ENCODE measurements at places on chromosomes 2 and 18.

- no peak for DNase-seq
These were observed 624.9 kb upstream of the CDH2 start for GRCh38 chr18:28801876-28802275.

DNA sequence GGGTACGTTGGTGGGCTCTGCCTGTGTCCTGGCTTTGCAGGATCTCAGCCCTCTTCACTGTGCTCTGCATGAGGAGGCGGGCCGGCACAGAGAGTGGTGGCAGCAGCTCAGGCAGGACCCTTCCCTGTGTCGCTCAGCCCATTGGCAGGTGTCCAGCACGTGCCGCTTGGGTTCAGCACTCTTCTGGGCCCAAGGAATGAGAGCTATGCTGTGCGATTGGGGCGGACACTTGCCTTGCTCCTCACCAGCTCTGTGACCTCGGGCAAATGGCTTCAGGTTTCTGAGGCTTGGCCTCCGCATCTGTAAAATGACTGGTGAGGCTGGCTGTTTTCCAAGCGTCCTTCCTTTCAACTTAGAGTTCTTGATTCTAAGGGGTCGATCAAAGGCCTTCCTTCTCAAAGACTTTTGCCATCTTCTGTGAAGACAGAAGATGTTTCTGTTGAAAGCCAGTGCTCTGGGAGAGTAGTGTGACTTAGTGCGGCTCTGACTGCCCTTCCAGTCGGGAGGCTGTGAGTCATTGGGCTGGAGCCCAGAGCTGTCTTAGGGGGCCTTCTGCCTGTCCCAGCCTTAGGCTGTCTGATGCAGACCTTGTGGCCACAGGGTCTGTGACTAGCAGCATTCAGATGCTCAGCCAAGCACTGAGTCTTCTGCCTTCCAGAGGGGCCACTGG is 35.6 kb downstream of the GLI2 start:
- DNase-seq, result peak; percentile 69

DNA sequence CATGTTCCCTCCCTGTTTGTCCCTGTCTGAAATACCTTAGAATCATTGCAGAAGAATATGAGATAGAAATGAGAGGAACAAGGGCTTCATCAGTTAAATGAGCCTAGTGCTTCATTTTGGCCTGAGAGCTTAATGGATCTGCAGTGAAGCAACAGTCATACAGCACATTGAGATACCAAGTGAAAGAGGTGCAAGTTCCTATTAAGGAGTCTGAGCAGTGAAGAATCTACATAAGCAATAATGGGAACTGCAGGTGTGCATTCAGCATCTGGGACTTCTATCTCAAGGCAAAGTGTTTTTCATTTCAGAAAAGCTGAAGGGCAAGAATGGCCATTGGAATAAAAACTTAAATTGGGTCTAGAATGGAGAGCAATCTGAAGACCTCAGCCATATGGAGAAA is 323.2 kb upstream of the SLC39A10 start:
- no peak for DNase-seq

- no peak for DNase-seq
These were observed 84.5 kb upstream of the MAPRE2 start for GRCh38 chr18:34956663-34957062.

DNA sequence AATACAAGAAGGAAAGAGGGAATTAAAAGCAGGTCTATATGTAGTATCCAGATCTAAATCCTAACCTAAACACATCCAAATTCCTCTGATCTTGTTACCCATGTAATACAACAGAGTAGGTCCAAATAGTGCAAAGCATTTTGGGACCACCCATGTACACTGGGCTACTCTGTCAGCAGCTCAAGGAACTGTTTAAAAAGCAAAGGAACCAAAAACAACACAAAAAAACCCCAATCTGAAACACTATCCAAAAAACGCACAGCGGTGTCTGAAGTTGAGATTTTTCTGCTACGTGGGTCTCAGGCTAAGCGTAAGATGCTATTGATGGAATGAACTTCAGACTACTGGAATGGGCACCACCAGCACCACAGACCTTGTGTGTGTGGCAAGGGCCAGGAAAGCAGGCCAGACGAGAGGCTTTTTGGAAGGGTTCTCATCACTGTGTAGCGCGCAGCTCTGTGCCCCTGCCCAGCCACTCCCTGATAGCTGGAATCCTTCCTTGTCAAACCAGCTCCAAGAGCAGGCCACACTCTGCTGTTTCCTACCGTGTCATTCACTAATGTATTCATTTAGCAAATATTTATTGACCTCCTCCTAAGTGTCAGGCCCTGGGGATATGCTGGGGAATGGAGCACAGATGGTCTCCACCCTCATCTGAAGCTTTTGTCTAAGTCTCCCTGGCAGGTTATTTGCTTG is 101.4 kb downstream of the COLEC12 start:
- no peak for DNase-seq

GRCh38 chr18:11324956-11325882 is 175.8 kb upstream of the PIEZO2 start:
- DNase-seq, result no peak

DNA sequence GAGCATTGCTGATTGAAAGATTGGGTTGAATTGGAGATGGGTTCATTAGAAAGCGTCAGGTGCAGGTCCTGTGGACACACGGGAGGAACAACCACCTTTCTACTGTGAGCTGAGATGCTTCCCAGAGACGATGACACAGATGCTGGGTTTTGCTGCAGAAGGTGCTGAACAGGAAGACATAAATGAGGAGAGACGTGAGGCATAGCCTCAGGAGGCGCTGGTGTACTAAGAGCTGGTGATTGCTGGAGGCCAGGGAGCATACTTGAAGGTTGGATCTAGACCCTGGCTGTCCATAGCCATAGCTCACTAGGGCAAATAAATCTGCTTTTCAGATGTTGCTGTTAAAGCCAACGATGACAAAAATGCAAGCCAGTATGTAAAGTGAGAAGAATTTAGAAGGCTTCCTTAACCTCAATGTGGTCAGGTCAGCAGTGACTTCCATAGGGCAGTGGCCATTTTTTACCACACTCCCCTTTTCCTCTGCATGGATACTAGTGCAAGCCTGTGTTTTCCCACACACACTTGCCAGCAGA is 153.7 kb downstream of the SOX11 start:
- DNase-seq, result no peak

GRCh38 chr2:222319586-222320435 is 21.0 kb upstream of the PAX3 start:
- DNase-seq, result no peak

DNA sequence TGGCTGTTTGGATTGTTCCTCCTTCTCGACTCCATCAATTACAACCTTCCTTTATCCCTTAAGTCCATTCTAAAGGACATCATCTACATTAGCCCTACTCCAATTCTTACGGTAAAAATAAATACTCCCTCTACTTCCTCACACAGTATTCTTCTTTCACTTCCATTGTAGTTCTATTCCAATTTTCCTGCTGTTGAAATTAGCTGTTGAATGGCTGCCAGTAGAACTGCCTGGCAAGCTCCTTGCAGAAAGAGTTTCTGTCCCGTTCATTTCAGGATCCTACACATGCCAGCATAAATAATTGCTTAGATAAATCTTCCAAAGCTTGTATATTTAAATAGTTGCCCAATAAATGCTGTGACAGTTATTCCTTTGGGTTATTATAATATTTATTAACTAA is 459.3 kb upstream of the TRIB2 start:
- no peak for DNase-seq

DNA sequence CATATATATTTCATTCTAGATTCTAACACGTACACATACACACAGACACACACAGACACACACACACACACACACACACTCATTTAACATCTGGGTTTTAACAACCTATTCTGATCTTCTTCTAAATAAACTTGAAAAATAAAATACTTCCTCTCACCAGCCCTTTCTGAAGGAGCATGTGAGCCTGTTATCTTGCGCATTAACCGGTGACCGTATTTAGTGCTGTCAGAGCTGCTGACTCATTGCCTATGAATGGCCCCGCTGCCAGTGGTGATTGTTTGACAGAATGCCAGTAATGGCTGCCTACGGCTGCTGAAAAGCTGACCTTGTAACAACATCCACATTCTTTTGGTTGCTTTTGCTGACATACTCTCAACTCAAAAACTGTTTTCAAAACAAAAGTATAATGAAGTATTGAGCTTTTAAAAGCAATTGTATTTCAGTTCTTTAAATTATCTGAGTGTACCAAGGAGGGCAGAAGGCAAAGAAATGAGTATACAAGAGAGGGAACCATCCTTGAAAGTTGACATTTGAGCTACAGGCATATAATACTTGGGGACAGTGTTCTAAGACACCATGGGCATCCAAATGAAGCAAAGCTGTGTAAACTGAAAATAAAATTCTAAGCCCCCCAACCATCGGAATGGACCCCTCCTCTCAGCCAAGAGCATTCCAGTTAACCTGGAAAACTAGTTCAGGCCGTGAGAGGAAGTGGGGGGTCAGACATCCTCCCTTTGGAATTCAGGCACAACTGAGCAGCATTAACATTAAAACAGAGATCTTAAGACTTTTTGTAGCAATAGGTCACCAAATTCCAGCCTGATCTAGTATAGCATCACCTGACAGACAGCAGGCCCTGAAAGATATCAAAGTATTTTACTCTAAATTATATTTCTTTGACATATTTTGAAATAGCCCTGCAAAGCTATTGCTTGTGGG is 50.2 kb upstream of the DTNA start:
- DNase-seq, result peak; percentile 49

GRCh38 chr18:22951823-22952222 is 18.7 kb downstream of the RBBP8 start:
- no peak for DNase-seq

DNA sequence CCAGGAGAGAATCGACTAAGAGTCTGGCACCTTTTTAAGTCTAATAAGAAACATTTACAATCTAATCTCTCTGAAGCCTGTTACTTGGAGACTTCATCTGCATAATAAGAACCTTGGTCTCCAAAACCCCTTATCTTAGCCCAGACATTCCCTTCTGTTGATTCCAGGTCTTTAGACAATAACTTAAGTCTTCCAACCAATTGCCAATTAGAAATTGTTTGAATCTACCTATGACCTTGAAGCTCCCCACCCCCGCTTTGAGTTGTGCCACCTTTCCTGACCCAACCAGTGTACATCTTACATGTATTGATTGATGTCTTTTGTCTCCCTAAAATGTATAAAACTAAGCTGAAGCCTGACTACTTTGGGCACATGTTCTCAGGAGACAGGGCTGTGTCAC is 49.5 kb upstream of the DTNA start:
- no peak for DNase-seq

DNA sequence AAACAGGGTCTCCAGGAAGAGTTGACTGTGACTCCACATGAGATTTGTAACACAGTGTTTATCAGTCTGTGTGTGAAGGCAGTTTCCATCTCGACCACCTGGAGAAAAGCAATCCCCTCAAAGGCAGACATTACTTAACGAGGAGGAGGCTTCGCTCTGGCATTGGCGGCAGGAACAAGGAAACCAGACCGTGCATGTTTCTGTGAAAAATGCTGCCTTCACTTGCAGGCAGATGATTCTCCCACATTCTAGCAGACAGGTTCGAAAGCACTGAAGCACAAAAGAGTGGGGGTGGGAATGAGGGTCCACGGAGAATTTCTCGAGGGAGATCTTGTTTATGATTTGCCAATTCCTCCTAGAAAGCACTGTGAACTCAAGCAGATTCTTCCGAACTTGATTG is 414.0 kb downstream of the SLC4A3 start:
- no peak for DNase-seq

DNA sequence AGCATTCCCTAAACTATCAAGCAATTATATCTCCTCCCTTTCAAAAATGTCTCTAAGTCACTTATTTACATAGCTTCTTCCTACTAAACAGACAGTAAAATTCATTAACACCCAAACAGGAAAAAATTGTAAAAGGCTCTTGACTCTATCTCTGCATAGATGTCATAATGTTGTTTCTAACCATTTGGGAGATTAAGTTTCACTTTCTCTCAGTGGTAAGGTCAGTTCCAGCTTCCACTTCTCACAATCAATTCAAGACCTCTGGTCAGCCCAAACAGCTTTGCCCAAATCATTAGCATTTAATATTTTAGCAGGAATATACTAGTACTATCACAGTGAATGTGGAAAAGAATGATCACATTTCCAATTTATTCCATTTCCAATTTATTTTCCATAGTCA is 374.3 kb upstream of the MC4R start:
- no peak for DNase-seq

GRCh38 chr2:173511942-173512341 is 157.3 kb downstream of the CDCA7 start:
- no peak for DNase-seq

DNA sequence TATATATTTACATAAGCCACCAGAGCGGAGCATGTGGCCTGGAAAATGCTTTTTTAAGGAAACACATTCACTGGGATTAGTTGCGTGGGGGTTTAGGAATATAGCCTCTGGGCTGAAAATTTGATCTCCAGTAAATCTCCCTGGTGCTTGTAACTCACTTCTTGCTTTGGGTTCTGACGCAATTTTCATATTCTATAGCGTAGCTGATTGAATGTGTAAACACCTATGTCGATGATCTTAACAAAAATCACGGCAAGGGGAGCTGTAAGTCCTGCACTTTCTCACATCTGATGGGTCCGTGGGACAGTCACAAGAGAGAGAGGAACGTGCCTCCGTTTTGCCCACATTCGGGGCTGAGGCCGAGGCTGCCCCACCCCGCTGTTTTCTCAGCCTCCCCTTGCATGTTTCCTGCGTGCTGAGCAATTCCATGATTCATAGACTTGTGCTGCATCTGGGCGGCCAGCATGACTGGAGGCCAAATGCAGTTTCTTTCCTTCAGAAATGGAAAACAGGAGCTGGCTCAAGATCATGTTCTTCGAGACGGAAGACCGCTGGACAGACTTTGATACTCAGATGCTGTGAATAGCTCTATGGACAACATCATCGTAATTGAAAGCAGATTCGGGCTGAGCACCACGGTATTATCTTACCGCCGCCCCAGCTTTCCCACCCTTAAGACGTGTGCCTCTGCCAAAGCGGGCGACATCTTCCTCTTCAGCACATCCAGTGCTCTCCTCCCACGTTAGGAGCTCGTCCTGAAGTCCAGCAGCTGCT is 109.2 kb downstream of the TMEM18 start:
- peak; percentile 89 for DNase-seq

DNA sequence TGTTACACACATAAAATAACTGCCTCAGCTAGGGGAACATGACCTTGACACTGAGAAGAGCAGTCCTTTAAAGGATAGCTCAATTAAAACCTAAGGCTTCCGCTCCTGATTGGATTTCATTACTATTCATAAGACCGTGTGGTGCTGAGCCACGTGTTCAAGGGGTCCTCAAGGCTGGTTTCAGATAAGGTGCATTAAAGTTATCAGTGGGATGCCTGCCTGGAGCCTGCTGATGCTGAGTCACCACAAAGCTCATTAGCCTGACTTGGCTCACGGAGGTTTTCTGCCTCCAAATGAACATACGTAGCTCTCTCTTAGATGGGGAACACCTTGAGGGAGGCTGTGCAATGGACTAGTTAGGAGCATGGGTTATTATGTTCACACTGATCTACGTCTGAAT is 518.9 kb downstream of the TDRD15 start:
- DNase-seq, result no peak

GRCh38 chr2:239722760-239723470 is 302.2 kb downstream of the NDUFA10 start:
- DNase-seq, result no peak
